ENCODE measurements at places on chromosomes 1 and 21.

DNA sequence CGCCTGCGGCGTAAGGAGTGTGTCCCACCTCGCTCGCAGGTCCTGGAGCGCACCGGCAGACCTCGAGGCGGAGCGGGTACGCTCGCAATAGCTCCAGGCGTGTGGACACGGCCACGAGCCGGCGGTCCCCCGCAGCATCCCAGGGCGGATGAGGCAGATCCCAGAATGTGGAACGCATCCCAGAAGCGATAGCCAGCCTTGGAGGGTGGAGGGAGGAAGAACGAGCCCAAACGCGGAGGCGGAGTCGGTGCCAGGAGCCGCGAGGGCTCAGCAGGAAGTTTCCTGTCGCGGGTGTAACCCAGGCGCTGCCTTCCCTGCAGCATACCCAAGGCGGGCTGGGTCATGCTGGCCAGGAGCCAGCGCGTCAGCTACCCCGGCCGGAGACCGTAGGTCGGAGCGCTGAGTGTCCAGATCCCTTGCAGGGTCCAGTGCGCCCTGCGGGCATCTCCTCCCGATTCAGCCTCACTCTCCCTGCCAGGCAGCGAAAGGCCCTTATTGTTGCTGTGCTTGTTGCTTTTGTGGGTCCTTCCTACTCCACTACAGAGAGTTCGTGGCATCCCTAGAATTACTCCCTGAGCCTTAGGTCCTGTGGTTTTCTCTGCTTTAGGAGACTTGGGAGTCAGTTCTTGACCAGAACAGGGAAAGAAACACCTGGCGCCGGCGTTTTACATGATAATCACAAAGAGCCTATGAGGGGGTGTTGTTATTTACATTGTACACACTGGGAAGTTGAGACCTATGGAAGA, 27.7 kb downstream of the STYXL2 start:
- DNase-seq = no peak

DNA sequence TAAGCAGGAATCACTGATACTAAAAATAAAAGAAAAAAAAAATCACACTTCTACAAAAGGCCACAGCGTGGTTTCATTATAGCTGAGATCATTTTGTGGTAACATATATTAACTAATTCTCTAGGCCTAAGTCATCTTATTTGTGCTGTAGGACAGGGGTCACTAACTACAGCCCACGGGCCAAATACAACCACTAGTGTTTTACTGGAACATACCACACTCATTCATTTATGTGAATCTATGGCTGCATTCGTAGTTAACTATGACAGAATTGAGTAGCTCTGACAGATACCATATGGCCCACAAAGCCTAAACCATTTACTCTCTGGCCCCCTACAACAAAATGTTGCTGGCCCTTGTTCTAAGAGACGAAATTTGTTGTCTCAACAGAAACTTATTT, 224.4 kb downstream of the VAV3 start:
- DNase-seq = no peak

GRCh38 chr1:63155437-63155836, 166.9 kb upstream of the FOXD3 start:
- DNase-seq = no peak

- no peak for DNase-seq
These were observed 95.1 kb downstream of the WDR4 start for GRCh38 chr21:42784276-42784675.

- DNase-seq = no peak
These were observed 18.4 kb upstream of the C1QA start for GRCh38 chr1:22618056-22618455.

DNA sequence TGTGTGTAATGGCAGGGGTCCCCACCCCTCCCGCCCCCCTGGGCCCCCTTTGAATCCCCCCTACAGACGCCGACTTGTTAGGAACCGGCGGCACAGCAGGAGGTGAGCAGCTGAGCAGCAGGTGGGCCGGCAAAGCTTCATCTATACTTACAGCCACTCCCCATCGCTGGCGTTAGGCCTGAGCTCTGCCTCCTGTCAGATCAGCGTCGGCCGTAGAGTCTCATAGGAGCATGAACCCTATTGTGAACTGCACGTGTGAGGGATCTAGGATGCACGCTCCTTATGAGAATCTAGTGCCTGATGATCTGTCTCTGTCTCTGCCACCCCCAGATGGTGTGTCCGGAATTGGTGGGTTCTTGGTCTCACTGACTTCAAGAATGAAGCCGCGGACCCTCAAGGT, 14.9 kb upstream of the VPS26C start:
- DNase-seq = no peak

DNA sequence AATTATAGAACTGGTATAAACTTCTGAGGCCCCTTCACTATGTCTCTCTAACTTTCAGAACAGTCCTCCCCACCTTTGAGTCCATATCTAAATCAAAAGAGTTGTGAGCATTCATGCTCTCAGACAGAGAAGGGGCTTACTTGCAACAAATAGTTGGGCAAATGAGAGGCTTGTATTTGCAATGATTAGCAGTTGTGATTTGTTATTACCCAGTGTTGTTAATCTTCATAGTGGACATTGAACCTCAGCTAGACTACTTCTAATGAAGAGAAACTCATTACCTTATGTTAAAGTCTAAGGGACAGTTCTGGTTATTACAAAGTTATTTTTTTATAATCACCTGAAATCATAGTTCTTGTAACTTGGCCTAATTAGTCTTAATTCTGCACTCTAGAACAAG, 114.5 kb downstream of the RABGAP1L start:
- DNase-seq = no peak

- DNase-seq = no peak
These were observed 196.6 kb downstream of the MATN1 start for GRCh38 chr1:30526652-30527345.

GRCh38 chr1:45960930-45961715, 157.7 kb downstream of the MAST2 start:
- DNase-seq = no peak

DNA sequence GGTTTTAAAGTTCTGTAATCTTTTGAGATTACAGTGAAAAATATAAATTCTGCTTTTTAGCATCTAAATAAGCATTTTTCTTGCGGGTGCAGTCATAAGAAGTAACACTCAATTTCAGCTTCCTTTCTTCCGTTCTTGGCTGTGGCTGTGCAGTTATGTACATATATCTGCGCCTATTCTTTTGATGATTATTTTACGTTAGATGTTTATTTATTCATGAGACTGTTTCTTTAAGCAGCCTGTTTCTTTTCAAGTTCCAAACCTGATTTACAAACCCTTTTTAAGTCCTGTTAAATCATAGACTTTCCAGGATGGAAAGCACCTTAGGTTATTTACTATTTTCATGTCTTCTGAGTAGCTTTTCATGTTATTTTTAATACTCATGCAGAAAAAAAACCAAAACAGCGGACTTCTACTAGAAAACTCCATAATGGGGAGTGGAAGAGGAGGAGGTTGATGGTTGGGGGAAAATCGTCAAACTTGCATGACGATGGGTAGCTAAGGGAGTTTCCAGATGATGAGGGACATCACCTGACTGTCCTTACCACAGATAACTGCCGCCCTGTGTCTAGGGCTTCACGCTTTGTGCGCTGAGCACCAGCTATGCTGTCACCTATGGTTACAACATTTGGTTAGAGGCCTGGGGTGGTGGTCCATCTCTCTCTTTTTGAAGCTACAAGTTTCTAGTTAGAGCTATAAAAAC, 2.6 kb downstream of the PRDM2 start:
- peak; percentile 37 for DNase-seq

GRCh38 chr1:207056673-207057072, 3.6 kb downstream of the PFKFB2 start:
- DNase-seq = no peak

DNA sequence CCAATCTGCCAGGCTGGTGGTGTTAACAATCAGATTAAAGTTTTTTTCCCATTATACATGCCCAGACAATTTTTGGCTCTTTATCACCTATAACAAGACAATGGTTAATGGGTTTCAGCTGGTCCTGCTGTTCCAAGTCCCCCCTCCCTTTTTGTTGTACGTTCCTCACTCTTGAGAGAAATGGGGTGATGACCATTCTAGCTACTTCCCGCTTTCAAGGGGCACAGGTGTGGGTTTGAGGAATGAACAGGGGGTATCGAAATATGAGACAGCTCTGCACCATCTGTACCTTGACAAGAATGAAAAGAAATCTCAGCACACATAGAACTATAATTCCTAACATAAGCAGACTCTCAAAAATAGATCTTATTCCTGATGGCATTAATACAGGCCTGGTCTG, 326.8 kb downstream of the PTPRU start:
- no peak for DNase-seq

DNA sequence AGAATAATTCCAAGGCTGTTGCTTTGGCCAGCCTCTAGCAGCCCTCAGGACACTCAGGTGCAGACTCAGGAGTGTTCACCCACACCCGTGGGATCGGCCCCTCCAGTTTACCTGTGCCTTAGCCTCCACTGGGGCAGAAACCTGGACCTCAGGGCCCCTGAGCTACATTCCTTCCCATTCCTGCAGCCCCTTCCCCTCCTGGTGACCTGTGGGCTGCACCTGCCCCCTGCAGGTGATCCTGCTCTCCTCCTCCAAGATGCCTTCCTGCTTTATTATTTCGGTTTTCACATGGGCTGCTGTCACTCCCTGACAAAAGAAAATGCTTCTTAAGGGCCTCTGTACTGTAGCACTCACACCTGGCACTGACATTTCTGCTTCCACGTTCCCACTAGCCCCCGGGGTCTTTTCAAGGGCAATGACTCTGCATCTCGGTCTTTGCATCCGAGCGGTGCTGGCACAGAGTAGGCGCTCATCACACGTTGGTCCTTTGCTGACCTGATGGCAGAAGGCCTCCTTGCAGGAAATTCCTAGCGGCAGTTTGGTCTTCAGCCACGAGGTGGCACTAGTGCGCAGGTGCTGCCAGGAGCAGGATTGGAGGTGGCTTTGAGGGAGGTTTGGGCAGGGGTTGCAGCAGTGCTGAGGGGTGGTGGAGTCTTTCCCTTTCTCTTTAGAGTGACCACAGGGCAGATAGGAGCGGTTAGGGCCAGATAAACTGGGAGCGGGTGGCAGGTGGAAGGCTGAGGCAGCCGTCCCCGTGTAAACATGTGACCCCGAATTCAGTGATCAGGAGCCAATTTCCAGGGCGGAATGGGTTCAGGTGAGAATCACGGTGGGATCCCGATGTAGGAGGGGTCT, 25.3 kb upstream of the ETV3 start:
- DNase-seq = peak; percentile 38

DNA sequence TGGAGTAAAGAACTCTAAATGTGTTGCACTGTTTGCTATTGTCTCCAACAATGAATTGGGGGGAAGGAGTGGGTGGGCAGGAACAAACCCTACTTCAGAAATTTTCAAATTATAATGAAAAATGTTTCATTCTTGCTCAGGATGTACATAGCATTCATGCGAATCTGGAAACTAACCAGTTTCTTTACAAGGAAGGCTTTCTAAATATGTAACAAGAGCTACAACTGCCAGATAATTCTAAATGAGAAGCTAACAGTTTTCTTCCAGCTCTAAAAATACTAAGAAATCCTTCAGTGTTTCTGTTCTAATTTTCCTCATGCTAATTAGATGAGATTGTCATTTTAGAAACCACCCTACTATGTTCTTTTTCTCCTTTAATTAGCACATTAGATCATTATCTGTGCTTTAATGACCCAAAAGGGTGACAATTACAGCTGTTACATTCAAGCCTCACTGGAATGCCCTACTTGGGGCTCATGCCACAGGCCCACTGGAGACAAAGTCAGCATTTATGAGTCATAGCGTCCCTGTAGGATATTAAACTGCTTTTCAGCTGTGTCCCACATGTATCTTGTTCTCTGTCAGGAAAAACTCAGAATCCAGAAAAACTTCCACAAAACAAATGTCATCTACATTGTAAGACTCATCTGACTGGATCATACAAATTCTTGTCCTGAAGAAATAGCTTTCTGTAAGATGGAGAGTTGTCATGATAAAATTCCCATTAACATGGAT, 804.6 kb upstream of the CXADR start:
- DNase-seq = no peak

DNA sequence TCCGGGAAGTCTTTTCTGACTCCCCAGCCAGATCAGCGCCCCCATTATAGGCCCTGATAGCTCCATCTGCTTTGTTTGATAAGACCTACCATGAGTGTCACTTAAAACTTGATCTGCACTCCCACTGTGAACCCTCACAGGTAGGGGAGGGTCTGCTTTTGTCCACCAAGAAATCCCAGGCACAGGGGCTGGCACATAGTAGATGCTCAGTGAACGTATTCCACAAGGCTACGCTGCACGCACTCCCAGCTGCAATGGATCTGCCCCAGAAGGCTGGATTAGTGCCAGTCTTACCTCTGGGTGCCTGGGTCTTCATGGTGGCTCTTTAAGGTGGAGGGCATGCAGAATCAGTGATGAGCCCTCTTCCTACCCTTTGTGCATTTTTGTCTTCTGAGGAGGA, 447.1 kb downstream of the PTPRU start:
- no peak for DNase-seq

DNA sequence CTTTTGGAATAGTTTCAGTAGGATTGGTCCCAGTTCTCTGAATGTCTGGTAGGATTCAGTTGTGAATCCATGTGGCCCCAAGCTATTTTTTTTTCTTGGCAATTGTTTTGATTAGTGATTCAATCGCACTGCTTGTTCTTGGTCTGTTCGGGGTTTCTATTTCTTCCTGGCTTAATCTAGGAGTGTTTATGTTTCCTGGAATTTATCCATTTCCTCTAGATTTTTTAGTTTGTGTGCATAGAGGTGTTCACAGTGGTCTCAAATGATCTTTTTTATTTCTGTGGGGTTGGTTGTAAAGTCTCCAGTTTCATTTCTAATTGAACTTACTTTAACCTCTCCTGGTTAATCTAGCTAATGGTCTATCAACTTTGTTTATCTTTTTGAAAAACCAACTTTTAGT, 117.6 kb downstream of the NME7 start:
- DNase-seq = no peak

DNA sequence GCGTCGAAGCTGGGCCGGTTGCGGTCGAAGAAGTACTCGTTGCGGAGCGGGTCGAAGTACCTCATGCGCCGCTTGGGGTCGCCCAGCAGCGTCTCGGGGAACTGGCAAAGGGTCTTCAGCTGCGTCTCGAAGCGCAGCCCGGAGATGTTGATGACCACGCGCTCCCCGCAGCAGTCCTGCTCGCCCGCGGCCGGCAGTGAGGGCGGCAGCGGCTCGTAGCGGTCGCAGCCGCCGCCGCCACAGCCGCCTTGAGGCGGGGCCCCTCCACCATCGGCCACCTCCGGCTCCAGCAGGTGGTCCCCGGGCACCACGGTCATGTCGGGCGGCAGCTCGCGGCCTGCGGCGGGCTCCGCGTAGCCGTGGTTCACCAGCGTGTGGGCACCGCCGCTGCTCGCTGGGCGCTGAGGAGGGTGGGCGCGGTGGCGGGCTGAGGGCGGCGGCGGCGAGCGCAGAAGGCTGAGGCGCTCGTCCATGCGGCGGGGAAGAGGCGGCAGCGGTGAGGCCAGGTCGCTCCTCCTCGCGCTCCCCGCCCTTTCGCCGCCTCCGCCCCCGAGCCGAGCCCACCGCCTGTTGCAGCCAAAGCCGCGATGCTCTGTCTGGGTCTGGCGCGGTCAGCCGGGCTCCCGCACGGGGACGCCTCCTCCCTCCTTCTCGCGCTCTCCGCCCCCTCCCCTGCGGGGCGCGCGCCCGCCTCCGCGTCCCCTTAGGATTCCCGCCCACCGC, at the start of gene KCNA3:
KCNA3 (minus strand) TSS at position 604 of the 723 bp plus-strand sequence; CDS start at position 473, 131 bp downstream.
- peak; percentile 26 for DNase-seq
